Endothelial cell (in vitro differentiated cells): ENCODE measurements at places on chromosomes 4 and X. TPM values are rescaled to one million over a fixed set of nuclear protein-coding genes. Genes with fewer than 3 reads are reported as not detected.

The CENPE gene
- 7.3 TPM for total RNA-seq

The BEND2 gene
- total RNA-seq, result not detected

The TSR2 gene
- 41.0 TPM for total RNA-seq

The ZNF630 gene
- total RNA-seq, result 1.7 TPM

The TMEM154 gene
- total RNA-seq, result 6.7 TPM

The AWAT2 gene
- not detected for total RNA-seq

- H3K27ac ChIP-seq, result no peak overlapping the region
- DNase-seq, result no peak
- no peak overlapping the region for H3K4me3 ChIP-seq
- no peaks in the 10 kb centered on the region for H3K36me3 ChIP-seq
Measured at GRCh38 chr4:68070302-68070701, 59.4 kb downstream of the TMPRSS11F start.

DNA sequence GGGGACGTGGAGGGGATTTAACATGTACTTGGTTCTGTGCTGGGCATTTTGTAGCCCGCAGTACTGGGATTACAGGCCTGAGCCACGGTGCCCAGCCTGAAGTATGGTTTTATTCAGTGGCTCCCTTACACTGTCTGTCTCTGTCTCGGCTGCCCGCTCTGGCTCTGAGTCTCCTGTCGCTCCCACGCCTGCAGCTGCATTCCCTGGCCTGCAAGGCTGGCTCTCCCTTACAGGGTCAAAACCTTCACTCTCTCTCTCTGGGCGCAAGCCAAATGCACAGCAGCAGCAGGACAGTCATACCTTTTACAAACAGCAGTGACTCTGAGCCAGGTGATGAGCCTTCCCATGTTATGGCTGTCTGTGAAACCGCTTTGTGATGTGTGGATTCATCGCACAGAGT lies 72.1 kb downstream of the HTRA3 start:
- no peaks in the 10 kb centered on the region for H3K4me1 ChIP-seq
- H3K36me3 ChIP-seq, result no peaks in the 10 kb centered on the region
- no peaks in the 10 kb centered on the region for H3K27me3 ChIP-seq
- no peak for DNase-seq
- H3K27ac ChIP-seq, result no peak overlapping the region
- H3K4me3 ChIP-seq, result no peak overlapping the region

DNA sequence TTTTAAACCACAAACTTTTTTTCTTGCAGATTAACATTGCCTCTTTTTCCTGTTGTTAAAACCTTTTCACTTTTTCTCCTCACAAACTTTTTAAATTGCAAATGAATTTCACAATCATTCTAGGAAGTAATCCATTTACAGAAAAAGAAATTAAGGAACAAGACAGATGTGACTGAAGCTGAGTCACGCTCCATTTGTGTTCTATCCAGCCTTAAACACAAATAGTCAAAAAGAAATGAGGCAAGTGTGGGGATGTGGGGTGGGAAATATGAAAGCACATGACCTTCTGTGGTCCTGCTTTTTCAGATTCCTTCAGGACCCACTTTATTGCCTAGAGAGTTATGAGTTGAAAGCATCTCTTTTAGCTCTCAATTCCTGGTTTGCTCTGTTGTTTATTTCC lies 197.0 kb downstream of the ADGRL3 start:
- no peak overlapping the region for H3K27ac ChIP-seq
- H3K4me3 ChIP-seq, result no peak overlapping the region
- no peaks in the 10 kb centered on the region for H3K27me3 ChIP-seq
- no peaks in the 10 kb centered on the region for H3K4me1 ChIP-seq
- DNase-seq, result no peak

DNA sequence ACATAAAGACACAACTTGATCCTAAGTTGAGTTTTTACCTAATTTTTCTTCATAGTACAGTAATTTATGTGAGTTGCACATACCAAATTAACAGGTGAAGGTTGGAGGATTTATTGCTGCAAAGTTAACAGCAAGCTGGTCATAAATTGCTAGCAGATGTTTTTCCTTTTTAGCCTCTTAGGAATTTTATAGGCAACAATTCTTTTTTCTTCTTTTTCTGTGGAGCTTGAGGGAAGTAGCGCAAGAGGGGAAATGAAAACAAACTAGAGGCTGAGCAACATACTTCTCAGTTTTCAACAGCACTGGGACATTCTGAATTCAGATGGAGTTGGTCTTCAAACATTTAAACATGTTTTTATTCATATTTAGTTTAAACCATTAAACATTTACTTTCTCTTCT lies 63.7 kb upstream of the TLR2 start:
- H3K27ac ChIP-seq, result peak overlapping the region; percentile 43
- peaks cover 40% of the 10 kb centered on the region for H3K36me3 ChIP-seq
- H3K4me1 ChIP-seq, result peaks cover 11% of the 10 kb centered on the region
- H3K4me3 ChIP-seq, result no peak overlapping the region
- H3K27me3 ChIP-seq, result peaks cover under 1% of the 10 kb centered on the region

GRCh38 chr4:21885770-21886169 lies 62.8 kb downstream of the KCNIP4 start:
- no peaks in the 10 kb centered on the region for H3K4me1 ChIP-seq
- no peak for DNase-seq
- H3K36me3 ChIP-seq, result no peaks in the 10 kb centered on the region

DNA sequence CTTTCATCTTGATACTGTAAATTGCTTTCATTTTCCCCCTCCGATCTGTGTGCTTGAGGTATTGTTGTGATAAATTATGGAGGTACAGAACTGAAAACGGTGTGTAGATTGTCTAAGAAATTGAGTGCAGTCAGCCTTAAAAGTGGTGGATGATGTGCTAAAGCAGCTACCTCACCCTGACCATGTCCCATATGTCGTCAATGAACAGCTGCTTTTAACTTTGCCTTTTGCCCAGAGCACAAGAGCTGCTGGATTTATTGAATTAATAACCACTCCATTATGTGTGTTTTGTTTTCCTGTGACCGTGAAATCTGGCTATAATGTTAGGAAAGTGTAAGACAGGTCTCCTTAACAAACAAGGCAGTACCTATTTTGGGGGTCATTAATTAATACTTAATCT lies 581.9 kb upstream of the PITX2 start:
- H3K4me1 ChIP-seq, result no peaks in the 10 kb centered on the region
- no peak overlapping the region for H3K4me3 ChIP-seq
- DNase-seq, result no peak
- H3K27ac ChIP-seq, result no peak overlapping the region
- no peaks in the 10 kb centered on the region for H3K36me3 ChIP-seq

GRCh38 chr4:136078976-136079375 lies 1453.3 kb downstream of the PCDH18 start:
- H3K4me3 ChIP-seq, result no peak overlapping the region
- no peaks in the 10 kb centered on the region for H3K27me3 ChIP-seq

DNA sequence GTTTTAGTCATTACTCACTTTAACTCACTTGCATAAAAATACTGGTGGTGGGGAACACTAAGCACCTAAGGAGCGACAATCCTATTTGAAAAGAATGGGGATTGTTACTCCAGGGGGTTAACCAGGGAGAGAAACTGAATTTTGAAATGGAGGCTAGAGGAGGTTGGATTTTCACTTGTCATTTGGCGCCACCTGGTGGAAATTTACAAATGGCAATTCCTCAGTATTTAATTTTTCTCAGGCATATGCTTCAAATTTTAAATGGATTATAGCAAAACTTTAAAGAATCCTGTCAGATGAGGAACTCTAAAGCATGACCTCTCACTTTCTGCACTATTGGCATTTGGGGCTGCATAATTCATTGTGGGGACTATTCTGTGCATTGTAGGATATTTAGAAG lies 2.7 kb upstream of the GEMIN8 start:
- no peak overlapping the region for H3K4me3 ChIP-seq
- no peak overlapping the region for H3K27ac ChIP-seq
- H3K4me1 ChIP-seq, result peaks cover 7% of the 10 kb centered on the region
